NCI-H774 (cell line): ENCODE measurements at places on chromosomes 2 and 18.

DNA sequence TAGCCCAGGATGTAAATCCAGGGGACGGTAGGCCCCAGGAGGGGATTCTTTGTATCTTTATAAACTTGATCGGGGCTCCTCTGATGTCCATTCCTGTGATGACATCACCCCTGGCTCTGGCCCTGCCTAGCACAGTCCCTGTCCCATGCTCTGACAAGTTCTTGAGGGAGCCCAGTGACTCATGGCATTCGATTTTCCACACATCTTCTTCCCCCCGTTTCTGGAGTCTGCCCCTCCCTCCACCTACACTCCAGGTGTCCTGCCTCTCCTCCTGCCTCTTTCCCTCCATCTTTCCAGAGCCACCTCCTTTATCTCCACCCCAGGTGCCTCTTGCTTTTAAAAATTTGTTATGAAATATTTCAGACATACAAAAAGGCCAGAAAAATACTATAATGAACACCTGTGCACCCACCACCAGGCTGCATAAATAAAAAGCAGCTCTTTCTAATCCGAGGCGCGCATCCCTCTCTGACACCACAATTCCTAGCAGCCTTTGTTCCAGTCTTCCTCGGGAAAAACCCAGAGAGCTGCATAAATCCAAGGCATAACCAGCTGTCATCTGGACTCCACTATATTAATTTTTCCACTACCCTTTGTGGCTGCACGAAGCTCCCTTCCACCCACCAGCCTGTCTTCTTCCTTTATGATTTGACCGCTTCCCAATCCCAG lies 207.7 kb downstream of the ZBTB7C start:
- DNase-seq: no peak

- no peak for DNase-seq
These were observed 172.8 kb downstream of the CD226 start for GRCh38 chr18:69774831-69775230.

DNA sequence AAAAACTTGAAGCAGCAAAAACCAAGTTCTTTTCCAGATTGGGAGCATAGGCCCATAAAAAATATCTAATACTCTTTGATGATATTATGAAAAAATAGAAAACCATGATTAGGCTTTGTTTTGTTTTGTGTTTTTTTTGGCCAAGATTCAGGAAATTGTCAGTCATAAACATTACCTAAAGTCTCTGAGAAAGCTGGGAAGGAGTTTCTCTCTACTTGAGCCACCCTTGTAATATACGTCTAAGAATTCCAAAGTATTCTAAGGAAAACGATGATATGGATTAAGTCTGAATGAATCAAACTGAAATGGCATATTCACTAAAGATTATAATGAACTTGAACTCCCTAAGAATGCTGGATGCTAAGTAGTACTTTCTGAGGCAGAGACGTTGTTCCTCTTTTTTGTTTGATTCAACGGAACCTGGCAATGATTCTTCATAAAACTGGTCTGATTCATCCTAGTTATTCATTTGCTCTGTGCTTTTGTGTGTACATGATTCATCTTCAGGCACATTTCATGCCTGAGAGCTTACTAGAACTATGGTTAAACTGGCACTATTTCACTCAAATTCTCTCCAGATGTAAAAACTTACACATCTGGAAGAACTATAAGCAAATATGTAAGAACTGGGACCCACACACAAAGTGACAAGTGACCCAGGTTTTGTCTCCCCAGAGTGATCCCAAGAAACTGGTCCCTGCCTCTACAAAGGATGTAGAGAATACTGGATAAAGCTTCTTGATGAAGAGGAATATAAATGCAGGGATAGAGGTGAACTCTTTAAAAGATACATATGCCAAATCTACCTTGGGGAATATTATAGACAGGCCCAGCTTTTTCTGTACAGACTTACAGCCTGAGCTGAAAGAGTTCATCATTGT lies 159.7 kb downstream of the DOCK10 start:
- DNase-seq: no peak

- no peak for DNase-seq
These were observed 208.0 kb downstream of the ZFP36L2 start for GRCh38 chr2:43018179-43019024.

- DNase-seq: no peak
These were observed 923 bp downstream of the PSMD1 start for GRCh38 chr2:231057590-231057989.

GRCh38 chr18:32093102-32093511 lies 1.4 kb downstream of the RNF138 start:
- DNase-seq: peak; percentile 34

DNA sequence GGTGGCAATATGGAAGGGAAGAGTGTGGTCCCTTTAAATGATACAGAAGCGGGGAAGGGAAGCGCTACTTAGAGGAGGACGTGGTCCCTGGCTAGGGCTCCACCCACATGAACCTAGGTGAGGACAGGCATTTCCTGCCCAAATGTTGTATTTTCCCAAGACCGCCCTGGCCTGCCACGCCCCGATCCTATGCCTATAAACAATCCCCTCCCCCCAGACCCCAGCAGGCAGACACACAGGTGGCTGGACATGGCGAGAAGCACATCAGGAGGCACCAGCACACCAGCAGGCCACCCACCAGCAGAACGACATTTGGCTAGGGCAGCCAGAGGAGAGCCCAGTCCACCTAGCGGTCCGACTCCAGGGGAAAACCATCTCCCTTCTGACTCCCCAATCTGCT lies 47.2 kb downstream of the METTL8 start:
- DNase-seq: no peak

- DNase-seq: no peak
These were observed 15.9 kb upstream of the TXNDC2 start for GRCh38 chr18:9869715-9870430.

GRCh38 chr2:121333834-121334558 lies 49.0 kb upstream of the TFCP2L1 start:
- DNase-seq: no peak

- DNase-seq: peak; percentile 52
These were observed 12.3 kb upstream of the TFCP2L1 start for GRCh38 chr2:121297217-121297830.

DNA sequence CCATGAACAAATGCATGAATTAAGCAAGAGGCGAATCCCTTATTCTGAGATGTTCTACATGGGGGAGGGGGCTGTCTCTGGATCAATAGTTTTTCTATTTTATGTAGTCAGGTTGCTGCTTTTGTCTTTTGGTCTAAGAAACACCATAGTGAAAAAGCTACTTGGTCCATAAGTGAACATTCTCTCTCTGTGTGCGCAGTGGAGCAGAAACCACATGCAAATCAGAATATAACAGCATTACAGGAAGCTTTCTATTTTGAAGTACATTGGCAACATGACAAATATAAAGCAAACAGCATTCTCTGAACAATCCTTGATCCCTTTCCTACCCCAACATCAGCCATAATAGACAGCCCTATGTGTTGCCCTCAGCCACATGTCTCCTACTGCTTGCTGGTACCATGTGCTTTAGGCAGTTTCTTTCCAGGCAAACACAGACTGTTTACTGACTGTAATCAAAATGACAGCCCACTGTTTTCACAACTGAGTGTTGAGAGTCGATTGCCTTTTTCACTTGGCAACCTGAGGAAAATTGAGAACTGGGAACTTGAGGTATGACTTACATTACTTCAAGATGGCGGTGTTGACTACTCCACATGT lies 10.6 kb downstream of the SCN3A start:
- DNase-seq: peak; percentile 79

DNA sequence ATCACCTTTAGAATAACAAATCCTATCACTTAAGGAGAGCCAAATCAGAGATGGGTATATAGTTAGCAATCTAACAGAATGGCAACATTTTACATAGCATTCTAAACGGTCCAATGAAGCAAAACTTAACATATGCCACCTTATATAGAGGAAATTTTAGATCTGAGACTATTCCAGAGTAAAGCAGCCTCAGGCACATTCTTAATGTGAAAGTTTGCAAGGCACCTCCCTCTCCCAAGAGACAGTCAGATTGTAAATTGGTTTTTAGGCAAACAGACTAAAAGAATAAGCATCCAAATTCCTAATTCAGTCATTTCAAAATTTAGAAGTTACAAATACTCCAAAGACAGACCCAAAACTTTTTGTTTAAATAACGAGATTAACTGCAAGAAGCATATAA lies 292.9 kb downstream of the STK39 start:
- DNase-seq: no peak

DNA sequence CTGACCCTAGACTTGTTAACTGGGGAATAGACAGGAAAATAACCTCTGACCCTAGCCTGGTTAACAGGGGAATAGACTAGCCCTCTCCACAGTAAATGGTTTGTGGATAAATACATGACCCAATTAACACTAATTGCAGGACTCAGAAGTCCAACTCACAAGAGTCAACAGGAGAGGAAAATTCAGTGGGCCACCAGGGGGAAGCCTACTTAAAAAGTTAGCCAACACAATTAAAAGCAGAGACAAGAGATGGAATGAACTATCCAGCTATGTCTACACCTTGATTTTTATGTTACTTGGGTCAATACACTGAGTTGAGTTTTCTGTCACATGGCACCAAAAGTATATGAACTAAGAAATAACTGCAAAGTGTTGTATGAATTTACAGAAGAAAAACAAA lies 158.8 kb upstream of the SLC39A10 start:
- DNase-seq: no peak

- peak; percentile 44 for DNase-seq
These were observed 564 bp downstream of the LPIN2 start for GRCh38 chr18:3012136-3013023.

DNA sequence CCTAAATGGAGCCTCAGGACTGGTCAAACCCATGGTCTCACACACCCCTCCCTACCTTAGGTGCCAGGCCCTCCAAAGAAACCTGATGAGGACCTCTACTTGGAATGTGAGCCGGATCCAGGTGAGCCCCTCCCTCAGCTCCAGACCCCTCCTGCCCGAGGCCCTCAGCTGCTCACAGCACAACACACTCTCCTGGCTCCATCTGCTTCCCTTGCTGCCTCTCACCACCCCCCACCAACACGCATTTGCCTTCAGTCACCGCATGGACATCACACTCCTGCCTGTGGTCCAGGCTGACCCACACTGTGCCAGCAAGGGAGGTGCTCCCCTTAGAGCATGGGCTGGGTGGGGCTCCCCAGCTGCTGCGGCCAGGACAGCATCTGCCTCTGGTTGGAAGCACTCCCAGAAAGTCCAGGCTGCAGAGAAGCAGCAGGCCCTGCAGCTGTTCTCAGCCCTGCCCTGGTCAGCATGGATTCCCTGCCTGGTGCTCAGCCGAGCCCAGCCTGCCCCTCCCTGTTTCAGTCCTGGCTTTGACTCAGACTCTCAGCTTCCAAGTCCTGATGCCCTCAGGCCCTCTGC lies 15.1 kb downstream of the SH2D6 start:
- no peak for DNase-seq

GRCh38 chr2:122422384-122422991 lies 667.0 kb downstream of the TSN start:
- no peak for DNase-seq

DNA sequence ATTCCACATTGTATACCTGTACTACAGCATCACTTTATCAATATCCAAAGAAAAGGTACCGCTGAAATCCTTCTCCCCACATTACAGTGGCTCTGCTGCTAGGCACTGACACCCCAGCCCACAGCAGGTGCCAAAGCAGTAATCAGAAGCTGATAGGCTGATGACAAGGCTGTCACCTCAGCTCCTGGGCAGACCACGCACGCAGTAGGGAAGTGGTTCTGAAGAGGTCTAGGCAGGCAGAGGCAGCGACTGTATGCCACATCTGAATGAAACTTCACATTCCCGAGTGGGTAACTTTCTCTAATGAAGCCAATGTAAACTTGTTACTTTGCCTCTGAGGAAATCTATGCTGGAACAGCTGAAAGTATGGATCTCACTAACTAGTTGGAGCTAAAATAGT lies 113.0 kb downstream of the MEP1B start:
- no peak for DNase-seq

- no peak for DNase-seq
These were observed 12.6 kb upstream of the REL start for GRCh38 chr2:60868589-60869273.

DNA sequence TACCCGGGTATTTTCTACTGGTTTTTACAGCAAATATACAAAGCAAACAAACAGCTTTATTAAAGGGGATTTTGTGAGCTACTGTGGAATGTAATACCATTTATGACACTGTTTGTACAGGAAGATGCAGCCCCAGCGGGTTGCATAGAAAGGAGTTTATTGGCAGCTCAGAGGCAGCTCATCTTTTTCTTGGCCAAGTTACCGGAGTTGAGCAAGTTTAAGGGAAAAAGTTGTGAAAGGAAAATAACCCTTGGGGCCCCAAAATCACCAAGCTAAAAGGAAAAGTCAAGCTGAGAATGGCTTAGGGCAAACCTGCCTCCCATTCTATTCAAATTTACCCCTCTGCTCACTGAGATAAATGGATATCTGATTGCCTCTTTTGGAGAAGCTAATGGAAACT lies 60.8 kb downstream of the MOB4 start:
- DNase-seq: no peak

DNA sequence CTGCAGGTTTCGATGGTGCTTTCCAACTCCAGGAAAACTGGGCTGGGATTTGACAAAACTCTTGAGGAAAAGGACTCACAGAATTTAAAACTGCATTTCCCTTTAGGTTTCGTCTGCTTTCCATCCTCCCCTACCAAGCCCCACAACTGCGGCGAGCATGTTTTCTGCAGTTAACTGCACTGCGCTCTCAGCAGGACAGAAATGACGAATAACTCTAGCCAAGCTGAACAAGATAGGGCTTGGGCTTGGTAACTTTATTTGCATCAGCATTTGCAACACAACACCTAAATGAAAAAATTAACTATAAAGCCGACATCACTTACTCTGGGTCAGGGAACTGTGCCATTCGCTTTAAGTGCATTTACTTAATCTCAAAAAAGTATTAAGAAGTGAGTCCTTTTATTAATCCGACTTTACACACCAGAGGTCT lies 669 bp upstream of the PIKFYVE start:
- peak; percentile 29 for DNase-seq

GRCh38 chr2:79630060-79630459 lies 117.2 kb downstream of the CTNNA2 start:
- no peak for DNase-seq

DNA sequence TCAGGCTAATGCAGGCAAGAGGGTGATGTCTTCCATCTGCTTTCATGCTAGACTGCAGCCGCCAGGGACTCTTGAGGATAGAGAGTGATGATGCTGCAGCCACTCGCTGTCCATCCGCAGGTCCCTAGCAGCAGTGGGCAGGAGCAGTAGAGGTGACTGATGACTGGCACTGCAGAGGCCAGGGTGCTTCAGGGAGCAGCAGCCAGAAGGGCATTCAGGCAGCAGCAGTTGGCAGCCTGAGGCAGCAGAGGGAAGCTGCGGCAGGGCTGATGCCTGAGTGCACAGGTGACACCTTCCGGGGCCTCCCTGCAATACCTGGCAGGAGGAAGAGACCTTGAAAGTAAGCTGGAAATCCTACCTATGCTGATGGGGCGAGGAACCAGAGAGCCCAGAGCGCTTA lies 214.2 kb downstream of the ICOS start:
- no peak for DNase-seq

GRCh38 chr2:209533391-209533790 lies 109.5 kb downstream of the MAP2 start:
- no peak for DNase-seq

DNA sequence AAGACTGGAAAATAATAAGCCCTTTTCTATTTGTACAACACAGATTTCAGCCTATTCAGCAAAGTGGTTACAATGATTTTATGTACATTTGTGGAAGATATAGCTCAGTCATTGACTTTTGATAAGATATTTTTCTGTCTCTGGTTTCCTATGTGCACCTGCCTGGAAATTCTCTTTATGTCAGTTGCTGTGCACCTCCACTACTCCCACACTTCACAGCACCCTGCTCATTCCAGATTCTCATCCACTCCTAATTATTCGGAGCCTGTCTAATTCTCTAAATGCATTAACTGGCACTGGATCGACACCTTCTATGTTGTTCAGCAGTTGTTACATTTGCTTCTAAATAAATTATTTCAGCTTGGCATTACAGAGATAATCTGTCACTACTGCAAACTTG lies 275.1 kb upstream of the RND3 start:
- no peak for DNase-seq
